ENCODE measurements at places on chromosomes 7 and 10. TPM values are rescaled to one million over a fixed set of nuclear protein-coding genes. Genes with fewer than 3 reads are reported as not detected.

GRCh38 chr10:67075491-67075971 is 149.7 kb downstream of the LRRTM3 start:
- DNase-seq = no peak

CRHR2 gene
- total RNA-seq = not detected

DNA sequence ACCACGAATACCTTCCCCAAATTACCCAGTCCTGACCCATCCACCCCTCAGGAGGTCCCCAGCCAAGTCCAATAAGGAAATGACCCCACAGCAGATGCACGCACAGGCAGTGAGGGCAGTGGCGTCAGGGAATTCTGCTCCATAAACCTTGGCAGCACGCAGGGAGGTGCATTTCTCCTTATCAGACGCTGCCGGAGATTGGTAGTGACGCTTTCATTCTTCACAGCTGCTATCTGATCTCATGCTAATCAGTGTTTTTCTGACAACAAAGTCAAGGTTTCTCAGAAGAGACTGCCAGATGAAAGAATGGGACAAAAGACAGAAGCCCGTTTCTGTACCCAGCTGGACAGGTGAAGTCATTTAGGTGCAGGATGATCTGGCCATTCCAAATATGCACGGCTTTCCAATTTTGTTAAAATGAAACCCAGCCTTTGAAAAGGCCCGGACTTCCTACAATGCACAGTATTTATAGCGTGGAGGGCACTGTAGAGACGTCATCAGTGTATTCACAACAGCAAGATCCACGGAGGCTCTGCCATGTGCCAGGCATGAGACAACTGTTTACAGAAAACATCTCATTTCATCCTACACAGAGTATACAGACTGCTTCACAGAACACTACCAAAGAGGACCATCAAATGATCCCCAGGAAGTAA is 35.3 kb downstream of the DIP2C start:
- no peak for DNase-seq

HACD1 gene
- 6.4 TPM for total RNA-seq

DNA sequence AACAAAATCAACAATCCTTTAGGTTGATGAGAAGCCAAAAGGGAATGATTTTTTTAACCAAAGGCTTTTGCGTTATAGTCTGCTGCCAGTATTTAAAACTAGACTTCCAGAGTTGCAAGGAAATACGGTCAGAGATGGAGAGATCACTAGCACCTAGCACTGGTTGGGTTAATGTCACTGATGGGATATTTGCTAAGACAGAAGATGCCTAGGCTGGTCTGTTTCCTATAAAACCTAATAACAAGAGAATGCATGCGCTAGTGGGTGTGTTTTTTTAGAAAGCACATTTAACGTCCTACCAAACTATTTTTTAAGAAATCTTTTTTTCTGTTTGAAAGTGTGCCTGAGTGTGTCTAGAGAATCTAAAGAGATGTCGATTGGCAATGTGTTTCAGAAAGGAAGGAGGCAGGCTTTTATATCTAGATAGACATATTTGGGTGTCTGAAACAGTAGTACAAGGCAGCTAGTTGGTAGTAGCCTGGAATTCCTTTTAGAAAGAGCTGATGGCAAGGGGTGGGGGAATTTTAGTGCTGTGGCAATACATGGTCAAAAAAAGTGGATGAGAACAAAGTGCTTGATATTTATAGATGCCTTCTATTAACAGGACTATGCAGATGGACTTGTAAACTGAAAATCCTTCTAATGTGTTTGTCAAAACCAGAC is 863 bp downstream of the CALD1 start:
- no peak for DNase-seq

GRCh38 chr7:2461268-2462026 is 14.8 kb downstream of the GRIFIN start:
- no peak for DNase-seq

ARHGEF35 gene
- 8.3 TPM for total RNA-seq

GRCh38 chr10:44969854-44970253 is 8.8 kb downstream of the DEPP1 start:
- no peak for DNase-seq

CCDC172 gene
- total RNA-seq = not detected

Data from vagina (tissue), 2 donors.